ENCODE measurements at places on chromosomes 2 and 18. TPM values are rescaled to one million over a fixed set of nuclear protein-coding genes. Genes with fewer than 3 reads are reported as not detected.

Gene C2orf72
- not detected for total RNA-seq

Gene SPATA3
- not detected for total RNA-seq

Gene FAM237A
- not detected for total RNA-seq

Gene HJURP
- 2.1 TPM for total RNA-seq

Gene PIAS2
- total RNA-seq: 30.7 TPM

DNA sequence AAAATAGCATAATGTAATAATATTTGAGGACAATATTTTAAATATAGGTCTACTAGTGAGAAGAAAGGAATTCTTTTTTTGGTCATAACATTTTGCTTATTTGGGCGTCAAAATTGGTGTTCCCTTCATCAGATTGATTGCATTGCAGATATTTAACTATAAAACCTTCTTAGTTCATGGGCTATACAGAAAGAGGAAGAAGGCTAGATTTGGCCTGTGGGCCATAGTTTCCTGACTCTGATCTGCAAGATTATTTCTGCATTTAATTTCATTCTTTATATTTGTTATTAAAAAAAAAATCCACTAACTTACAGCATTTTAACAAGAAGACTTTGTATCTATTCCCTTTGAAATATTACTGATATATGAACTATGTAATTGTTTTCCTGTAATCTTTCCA is 31.9 kb downstream of the PIKFYVE start:
- no peaks in the 10 kb centered on the region for H3K4me1 ChIP-seq
- DNase-seq: no peak
- no peak overlapping the region for H3K27ac ChIP-seq
- H3K27me3 ChIP-seq: no peaks in the 10 kb centered on the region
- H3K4me3 ChIP-seq: no peak overlapping the region

DNA sequence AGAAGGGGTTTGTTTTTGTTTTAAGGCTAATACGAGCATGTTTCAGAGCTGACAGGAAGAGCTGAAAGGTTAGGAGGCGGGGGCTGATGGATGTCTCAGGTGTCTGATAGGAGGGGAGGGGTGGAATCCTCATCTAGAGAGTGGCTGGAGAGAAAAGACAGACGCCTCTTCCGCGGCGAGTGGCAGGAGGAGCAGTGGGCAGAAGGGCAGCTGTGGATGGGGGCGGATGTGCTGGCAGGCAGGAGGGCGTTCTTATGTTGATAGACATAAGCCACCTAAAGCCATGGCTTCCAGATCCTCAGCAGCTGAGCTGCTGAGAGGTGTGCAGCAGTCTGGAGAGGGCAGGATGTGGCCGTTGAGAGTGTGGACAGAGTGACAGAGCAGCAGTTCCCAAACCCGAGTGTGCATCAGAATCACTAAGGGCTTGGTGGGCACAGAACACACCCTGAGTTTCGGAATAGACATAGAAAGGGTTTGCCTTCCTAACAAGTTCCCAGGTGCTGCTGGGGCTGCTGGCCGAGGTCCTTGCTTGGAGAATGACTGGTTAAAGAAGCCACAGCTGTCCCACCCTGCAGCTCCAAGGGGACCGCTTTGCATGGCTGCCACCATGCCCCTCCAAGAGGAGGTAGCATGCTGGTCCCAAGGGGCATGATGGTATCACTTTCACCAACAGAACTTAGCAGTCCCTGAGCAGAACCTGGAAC is 3.0 kb upstream of the ITM2C start:
- no peak for DNase-seq
- H3K27ac ChIP-seq: no peak overlapping the region
- no peak overlapping the region for H3K4me3 ChIP-seq

GRCh38 chr2:187552828-187553681 is 1.2 kb downstream of the TFPI start:
- no peaks in the 10 kb centered on the region for H3K36me3 ChIP-seq
- H3K27me3 ChIP-seq: no peaks in the 10 kb centered on the region
- DNase-seq: no peak
- H3K27ac ChIP-seq: peak overlapping the region; percentile 68

- H3K4me3 ChIP-seq: no peak overlapping the region
- H3K27ac ChIP-seq: no peak overlapping the region
- no peaks in the 10 kb centered on the region for H3K4me1 ChIP-seq
- H3K27me3 ChIP-seq: no peaks in the 10 kb centered on the region
- H3K36me3 ChIP-seq: no peaks in the 10 kb centered on the region
Observed at GRCh38 chr2:164677271-164677670, 56.0 kb upstream of the GRB14 start.

- DNase-seq: no peak
- H3K4me1 ChIP-seq: no peaks in the 10 kb centered on the region
- no peaks in the 10 kb centered on the region for H3K27me3 ChIP-seq
- H3K4me3 ChIP-seq: no peak overlapping the region
- H3K27ac ChIP-seq: no peak overlapping the region
- no peaks in the 10 kb centered on the region for H3K36me3 ChIP-seq
Observed at GRCh38 chr2:204386668-204387067, 158.6 kb upstream of the PARD3B start.

- no peaks in the 10 kb centered on the region for H3K27me3 ChIP-seq
- no peak for DNase-seq
- no peaks in the 10 kb centered on the region for H3K36me3 ChIP-seq
- no peak overlapping the region for H3K27ac ChIP-seq
Observed at GRCh38 chr2:237532160-237532559, 34.2 kb upstream of the PRLH start.

DNA sequence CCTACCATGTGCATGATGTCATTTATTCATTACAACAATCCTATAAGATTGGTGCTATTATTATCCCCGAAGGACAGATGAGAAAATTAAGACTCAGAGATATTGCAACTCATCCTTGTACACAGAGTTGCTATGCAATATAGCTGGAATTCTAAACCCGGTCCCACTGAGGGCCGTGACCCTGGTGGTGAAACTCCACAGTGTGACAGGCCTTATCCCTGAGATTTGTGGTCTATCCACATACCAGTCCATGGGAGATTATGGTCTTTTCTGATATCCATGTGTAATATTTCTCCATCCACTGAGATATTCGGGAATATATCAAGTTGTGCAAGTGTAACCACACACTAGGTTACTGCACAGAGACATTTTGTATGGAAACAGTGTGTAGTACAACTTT is 305.2 kb downstream of the TXNL1 start:
- no peaks in the 10 kb centered on the region for H3K36me3 ChIP-seq
- H3K27me3 ChIP-seq: no peaks in the 10 kb centered on the region
- no peak overlapping the region for H3K4me3 ChIP-seq

GRCh38 chr2:209768557-209768956 is 3.1 kb upstream of the UNC80 start:
- no peaks in the 10 kb centered on the region for H3K4me1 ChIP-seq
- no peak for DNase-seq
- H3K4me3 ChIP-seq: no peak overlapping the region
- H3K27me3 ChIP-seq: peaks cover 17% of the 10 kb centered on the region

DNA sequence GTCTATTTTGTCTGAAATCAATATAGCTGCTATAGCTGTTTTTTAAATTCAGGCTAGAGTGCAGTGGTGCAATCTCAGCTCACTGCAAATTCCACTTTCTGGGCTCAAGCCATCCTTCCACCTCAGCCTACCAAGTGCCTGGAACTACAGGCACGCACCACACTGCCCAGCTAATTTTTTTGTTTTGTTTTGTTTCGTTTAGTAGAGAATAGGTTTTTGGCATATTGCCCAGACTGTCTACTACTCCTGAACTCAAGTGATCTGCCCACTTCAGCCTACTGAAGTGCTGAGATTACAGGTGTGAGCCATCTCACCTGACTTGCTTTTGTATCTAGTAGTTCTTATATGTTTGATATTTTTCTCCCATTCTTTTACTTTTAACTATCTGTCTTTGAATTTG is 259.7 kb downstream of the CDH19 start:
- H3K4me1 ChIP-seq: no peaks in the 10 kb centered on the region
- H3K27ac ChIP-seq: no peak overlapping the region
- H3K4me3 ChIP-seq: no peak overlapping the region
- DNase-seq: no peak
- no peaks in the 10 kb centered on the region for H3K27me3 ChIP-seq

GRCh38 chr2:160639472-160639871 is 145.9 kb upstream of the RBMS1 start:
- H3K4me3 ChIP-seq: no peak overlapping the region
- H3K36me3 ChIP-seq: no peaks in the 10 kb centered on the region
- DNase-seq: no peak
- no peaks in the 10 kb centered on the region for H3K4me1 ChIP-seq
- H3K27ac ChIP-seq: no peak overlapping the region

DNA sequence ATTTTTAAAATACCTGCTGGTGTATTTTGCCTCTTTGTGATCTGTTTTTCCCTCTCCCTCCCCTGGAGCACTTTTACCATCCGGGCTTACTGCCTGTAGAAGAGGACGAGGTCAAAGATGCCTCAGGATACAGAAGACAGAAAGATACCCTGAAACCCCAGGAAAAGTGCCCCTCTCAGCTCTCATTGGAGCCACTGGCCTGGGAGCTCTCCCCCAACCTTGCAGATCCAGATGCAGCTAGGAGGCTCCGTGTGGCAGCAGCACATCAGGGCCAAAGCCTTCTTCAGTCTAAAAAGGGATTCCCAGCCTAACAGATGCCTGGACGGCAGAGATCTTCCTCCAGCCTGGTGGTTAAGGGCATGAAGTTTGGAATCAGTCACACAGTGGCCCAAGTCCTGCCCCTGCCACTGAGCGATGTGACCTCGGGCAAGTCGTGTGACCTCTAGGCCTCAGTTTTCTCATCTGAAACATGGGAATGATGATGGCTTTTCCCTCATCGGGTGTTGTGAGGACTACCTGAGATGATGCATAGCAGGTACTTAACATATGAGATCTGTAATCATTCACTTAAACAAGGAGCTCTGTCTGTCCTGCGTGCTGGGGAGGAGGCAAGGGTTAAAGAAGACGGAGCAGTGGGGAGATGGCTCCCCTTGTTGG is 239.4 kb downstream of the DYSF start:
- H3K4me3 ChIP-seq: no peak overlapping the region
- H3K27ac ChIP-seq: no peak overlapping the region
- H3K27me3 ChIP-seq: no peaks in the 10 kb centered on the region
- no peak for DNase-seq

- H3K36me3 ChIP-seq: no peaks in the 10 kb centered on the region
- DNase-seq: no peak
- peaks cover 42% of the 10 kb centered on the region for H3K4me1 ChIP-seq
- H3K4me3 ChIP-seq: no peak overlapping the region
- no peaks in the 10 kb centered on the region for H3K27me3 ChIP-seq
- H3K27ac ChIP-seq: no peak overlapping the region
Observed at GRCh38 chr2:37582481-37583220, 88.8 kb downstream of the CDC42EP3 start.

DNA sequence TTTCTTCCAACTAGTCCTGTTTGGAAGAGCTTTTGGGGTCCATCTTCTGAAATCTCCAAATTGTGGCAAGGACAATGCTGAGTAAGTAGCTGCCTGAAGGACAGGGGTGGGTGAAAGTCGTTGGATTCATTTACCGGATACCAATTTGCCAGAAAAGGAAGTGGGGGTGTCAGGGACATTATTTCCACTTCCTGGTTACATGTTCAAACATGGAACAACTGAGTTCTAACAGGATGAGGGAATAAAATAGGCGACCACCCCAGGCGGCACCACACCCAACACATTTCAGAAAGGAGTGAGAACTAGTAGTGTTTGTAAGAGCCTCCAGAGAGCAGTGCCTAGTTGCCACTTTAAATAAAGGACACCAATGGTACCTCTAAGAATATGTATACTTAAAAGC is 158.6 kb upstream of the SERTAD2 start:
- no peak overlapping the region for H3K4me3 ChIP-seq
- H3K4me1 ChIP-seq: no peaks in the 10 kb centered on the region
- no peak overlapping the region for H3K27ac ChIP-seq
- DNase-seq: no peak
